ENCODE measurements at places on chromosomes 5 and 9. TPM values are rescaled to one million over a fixed set of nuclear protein-coding genes. Genes with fewer than 3 reads are reported as not detected.
A peak's percentile ranks its signal among the peaks of the same experiment; 100 is the strongest.

- H3K27me3 ChIP-seq = no peaks in the 10 kb centered on the region
- peaks cover 23% of the 10 kb centered on the region for H3K4me1 ChIP-seq
- H3K27ac ChIP-seq = no peak overlapping the region
- no peaks in the 10 kb centered on the region for H3K36me3 ChIP-seq
- no peak overlapping the region for H3K4me3 ChIP-seq
These were observed 416 bp upstream of the SNX18 start for GRCh38 chr5:54517174-54517511.

DNA sequence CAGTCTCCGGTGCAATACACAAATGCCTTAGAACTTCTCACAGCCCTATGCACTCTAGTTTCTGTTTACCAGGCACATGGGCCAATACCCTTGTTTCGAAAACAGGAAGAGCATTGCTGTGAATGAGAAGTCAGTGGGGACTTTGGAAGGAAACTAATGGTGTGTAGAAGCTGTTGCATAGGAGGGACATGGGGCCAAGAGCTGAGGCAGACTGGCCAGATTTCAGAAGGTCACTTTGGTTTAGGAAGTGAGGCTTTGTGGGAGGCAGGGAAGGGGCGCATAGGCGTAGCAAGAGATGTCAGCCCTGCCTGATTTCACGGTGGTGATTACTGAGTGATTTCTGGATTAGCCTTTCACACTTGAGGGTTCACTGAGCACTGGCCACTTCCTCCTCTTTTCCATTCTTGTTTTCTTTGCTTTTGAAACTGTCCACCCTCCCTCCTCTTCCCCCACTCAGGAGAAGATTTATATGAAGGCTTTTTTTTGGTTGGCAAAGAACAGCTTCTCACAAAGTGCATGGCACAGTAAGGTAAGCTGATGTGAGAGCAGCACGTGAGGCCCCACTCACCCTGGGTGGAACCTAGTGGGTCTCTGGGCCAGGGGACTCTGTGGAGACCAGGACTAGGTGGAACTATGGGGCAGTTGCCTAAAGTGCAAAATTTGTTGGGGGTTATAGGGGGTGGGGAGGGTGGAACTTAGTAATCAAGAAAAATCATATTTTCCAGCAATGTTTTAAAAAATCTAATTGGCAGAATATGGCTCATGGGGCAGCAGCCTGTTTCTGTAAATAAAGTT, 6.1 kb upstream of the TMEM252 start:
- no peaks in the 10 kb centered on the region for H3K27me3 ChIP-seq
- no peak for DNase-seq
- peak overlapping the region; percentile 67 for H3K27ac ChIP-seq

DNA sequence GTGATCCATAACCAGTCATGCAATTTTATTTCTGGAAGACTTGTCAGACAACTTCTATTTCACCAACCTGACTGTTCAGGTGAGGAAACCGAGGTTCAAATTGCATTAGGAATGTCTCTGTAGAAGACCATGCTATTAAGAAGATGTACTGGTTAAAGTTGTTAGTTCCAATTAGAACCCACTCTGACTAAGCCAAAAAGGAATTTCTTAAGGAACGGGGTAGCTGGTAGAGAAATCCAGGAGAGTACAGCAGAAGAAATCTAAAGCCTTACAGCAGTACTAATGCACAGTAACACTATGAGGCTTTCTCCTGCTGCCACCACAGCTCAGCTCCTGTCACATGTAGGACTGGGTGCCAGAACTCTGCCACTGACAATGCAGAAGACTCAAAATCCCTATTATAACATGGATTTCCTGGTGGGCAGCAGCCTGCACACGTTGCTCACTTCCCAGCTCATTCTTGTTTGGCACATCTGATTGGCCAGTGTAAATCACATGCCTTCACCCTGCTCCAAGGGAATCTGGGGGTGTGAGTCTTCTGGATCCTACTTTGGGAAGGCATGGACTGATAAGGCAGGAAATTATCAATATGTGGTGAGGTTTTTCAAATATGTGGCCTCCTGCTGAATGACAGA, 37.1 kb downstream of the CAST start:
- no peaks in the 10 kb centered on the region for H3K27me3 ChIP-seq
- H3K36me3 ChIP-seq = peaks cover 32% of the 10 kb centered on the region
- DNase-seq = no peak
- peaks cover 9% of the 10 kb centered on the region for H3K4me1 ChIP-seq
- no peak overlapping the region for H3K4me3 ChIP-seq

DNA sequence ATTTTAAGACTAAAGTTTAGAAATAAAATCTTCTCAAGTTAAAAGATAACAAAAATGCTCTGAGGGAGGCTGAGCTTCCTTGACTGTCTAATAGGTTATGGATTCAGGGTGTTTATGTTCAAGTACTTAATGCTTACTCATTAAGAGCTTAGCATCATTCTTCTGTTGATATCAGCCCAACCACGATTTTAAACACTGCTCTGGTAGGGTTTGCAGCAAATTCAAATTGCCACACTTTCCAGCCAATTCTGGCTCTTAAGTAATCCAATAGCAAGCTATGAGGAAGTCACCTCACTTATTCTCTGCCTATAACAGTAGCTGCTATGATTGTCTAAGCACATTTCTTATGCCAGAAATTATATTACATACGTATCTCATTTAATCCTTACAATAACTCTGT, 191.0 kb upstream of the KIF2A start:
- H3K4me3 ChIP-seq = no peak overlapping the region
- no peaks in the 10 kb centered on the region for H3K36me3 ChIP-seq
- no peak overlapping the region for H3K27ac ChIP-seq
- no peak for DNase-seq
- no peaks in the 10 kb centered on the region for H3K27me3 ChIP-seq

GRCh38 chr5:52150501-52150900, 637.2 kb upstream of the ITGA1 start:
- no peaks in the 10 kb centered on the region for H3K27me3 ChIP-seq
- DNase-seq = no peak
- no peaks in the 10 kb centered on the region for H3K4me1 ChIP-seq
- no peak overlapping the region for H3K27ac ChIP-seq
- no peaks in the 10 kb centered on the region for H3K36me3 ChIP-seq

GRCh38 chr5:156981481-156981880, 18.5 kb upstream of the TIMD4 start:
- no peaks in the 10 kb centered on the region for H3K27me3 ChIP-seq
- H3K27ac ChIP-seq = no peak overlapping the region
- no peak overlapping the region for H3K4me3 ChIP-seq
- no peaks in the 10 kb centered on the region for H3K4me1 ChIP-seq
- DNase-seq = no peak

GRCh38 chr5:126066836-126067235, 356.4 kb upstream of the GRAMD2B start:
- H3K27ac ChIP-seq = no peak overlapping the region
- no peak overlapping the region for H3K4me3 ChIP-seq
- DNase-seq = no peak
- no peaks in the 10 kb centered on the region for H3K4me1 ChIP-seq
- no peaks in the 10 kb centered on the region for H3K27me3 ChIP-seq

- H3K4me3 ChIP-seq = no peak overlapping the region
- H3K27ac ChIP-seq = no peak overlapping the region
- no peak for DNase-seq
These were observed 118.7 kb upstream of the PUM3 start for GRCh38 chr9:2962471-2963172.

DNA sequence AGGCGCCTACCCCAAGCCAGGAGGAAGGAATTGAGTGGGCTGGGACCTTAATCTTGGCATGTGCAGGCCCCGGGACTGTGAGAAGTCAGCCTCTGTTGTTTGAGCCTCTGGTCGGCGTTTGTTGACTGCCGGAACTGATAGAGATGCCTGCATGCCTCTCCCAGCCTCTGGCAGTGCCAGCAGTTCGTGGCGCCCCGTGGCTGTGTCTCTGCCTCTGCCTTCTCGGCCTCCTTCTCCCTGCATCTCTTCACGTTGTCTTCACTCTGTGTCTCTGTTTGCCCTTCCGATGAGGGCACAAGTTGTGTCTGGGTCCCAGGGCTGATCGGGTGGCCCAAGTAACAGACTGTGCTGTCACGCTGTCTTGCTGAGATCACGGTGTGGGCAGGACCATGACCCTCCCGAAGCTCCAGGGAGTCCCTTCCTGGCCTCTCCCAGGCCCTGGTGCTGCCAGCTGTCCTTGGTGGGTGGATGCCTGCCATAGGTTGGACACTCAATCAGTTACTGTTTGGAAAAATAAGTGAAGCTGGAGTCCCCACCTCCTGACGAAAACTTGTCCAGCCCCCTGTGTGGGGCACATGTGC, 133.5 kb upstream of the LPCAT1 start:
- H3K36me3 ChIP-seq = no peaks in the 10 kb centered on the region
- H3K4me1 ChIP-seq = peaks cover 7% of the 10 kb centered on the region
- H3K27ac ChIP-seq = no peak overlapping the region
- peaks cover 61% of the 10 kb centered on the region for H3K27me3 ChIP-seq
- H3K4me3 ChIP-seq = no peak overlapping the region
- DNase-seq = peak; percentile 38

DNA sequence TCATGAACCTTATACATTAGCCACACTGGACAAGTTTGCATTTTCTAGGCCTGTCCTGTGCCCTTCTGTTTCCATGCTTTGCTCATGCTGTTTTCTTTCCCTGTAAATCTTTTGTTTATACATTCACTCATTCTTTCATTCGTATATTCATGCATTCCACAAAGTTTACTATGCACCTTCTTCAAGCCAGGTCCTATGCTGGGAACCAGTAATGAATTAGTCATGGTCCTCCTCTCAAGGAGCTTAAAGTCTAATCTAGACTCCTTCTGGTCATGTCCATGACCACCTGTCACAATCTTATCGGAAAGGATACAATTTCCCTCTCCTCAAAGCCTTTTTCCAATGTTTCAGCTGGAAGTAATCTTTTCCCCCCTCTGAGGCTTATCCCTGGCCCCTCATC, 9.1 kb upstream of the XPA start:
- H3K4me1 ChIP-seq = no peaks in the 10 kb centered on the region
- no peak for DNase-seq
- no peak overlapping the region for H3K27ac ChIP-seq
- no peak overlapping the region for H3K4me3 ChIP-seq
- peaks cover 10% of the 10 kb centered on the region for H3K27me3 ChIP-seq
- no peaks in the 10 kb centered on the region for H3K36me3 ChIP-seq

GRCh38 chr9:127535834-127536233, 76.2 kb upstream of the STXBP1 start:
- H3K4me3 ChIP-seq = no peak overlapping the region
- peak overlapping the region; percentile 45 for H3K27ac ChIP-seq
- no peaks in the 10 kb centered on the region for H3K27me3 ChIP-seq
- no peak for DNase-seq
- H3K4me1 ChIP-seq = peaks cover 60% of the 10 kb centered on the region
- H3K36me3 ChIP-seq = peaks cover 16% of the 10 kb centered on the region

- no peaks in the 10 kb centered on the region for H3K27me3 ChIP-seq
- no peak for DNase-seq
- no peak overlapping the region for H3K27ac ChIP-seq
- no peak overlapping the region for H3K4me3 ChIP-seq
- no peaks in the 10 kb centered on the region for H3K36me3 ChIP-seq
These were observed 70.3 kb upstream of the ADAMTS16 start for GRCh38 chr5:5069851-5070250.

GRCh38 chr5:158958021-158958994, 141.4 kb downstream of the EBF1 start:
- no peak overlapping the region for H3K4me3 ChIP-seq
- H3K36me3 ChIP-seq = no peaks in the 10 kb centered on the region
- H3K27me3 ChIP-seq = no peaks in the 10 kb centered on the region
- no peaks in the 10 kb centered on the region for H3K4me1 ChIP-seq
- no peak for DNase-seq

- no peak overlapping the region for H3K27ac ChIP-seq
- no peaks in the 10 kb centered on the region for H3K36me3 ChIP-seq
- no peak for DNase-seq
- H3K27me3 ChIP-seq = no peaks in the 10 kb centered on the region
- H3K4me1 ChIP-seq = peaks cover 40% of the 10 kb centered on the region
- H3K4me3 ChIP-seq = no peak overlapping the region
These were observed 59.6 kb downstream of the ARHGAP26 start for GRCh38 chr5:142829801-142830220.

DNA sequence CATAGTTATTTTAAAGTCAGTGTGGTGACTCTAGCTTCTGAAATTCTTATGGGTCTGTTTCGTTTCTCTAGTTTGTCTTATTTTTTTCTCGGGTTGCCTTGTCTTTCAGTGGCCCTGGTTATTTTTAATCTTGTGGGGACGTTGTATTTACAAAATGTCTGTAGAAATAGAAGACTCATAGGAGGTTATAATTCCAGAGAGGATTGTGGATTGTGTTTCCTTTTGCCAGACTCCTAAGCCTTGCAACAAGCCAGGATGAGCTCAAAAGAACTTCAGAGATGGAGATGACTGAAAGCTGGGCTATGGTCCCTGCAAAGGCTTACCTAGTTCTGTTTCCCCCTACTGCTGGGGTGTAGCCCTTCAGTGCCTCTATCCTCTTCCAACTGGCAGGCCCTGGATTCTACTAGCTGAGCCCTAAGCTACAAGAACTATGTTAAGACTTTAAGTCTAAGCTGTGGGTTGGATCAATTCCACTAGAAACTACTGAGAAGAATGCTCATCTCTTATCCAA, 32.2 kb upstream of the LECT2 start:
- no peak overlapping the region for H3K4me3 ChIP-seq
- no peaks in the 10 kb centered on the region for H3K4me1 ChIP-seq
- H3K27ac ChIP-seq = no peak overlapping the region
- H3K36me3 ChIP-seq = no peaks in the 10 kb centered on the region
- no peak for DNase-seq

DNA sequence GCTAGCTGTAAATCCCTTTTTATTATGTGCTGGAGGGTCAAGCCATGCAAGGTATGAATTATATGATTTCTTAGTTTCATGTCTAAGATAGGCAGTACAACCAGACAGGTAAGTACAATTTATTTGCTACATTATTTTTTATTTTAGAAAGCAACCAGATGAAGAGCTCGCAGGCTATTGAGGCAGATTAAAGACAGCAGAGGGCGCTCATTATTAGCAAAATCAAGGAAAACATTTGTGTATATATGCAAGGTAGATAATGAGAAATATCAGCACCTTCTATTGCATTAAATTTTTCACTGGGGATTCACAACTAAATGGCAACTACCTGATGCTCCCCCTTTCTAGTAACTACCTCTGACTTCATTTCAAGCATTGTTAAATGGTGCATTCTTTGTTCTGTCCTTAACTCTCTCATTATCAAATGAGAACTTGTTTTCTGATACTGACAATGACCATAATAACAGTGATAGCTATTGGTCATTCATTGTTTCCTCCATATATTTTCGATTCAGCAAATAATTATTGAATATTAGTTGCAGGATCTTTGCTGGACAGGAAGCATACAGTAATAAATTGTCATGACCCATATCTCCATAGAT, 8.6 kb downstream of the SCGB3A2 start:
- no peaks in the 10 kb centered on the region for H3K4me1 ChIP-seq
- no peak for DNase-seq
- no peak overlapping the region for H3K27ac ChIP-seq
- no peaks in the 10 kb centered on the region for H3K27me3 ChIP-seq

BTNL8 gene
- total RNA-seq = 4.5 TPM

NIPAL4 gene
- total RNA-seq = not detected
